IMR-90 (cell line): ENCODE measurements at places on chromosomes 5 and 9. TPM values are rescaled to one million over a fixed set of nuclear protein-coding genes. Genes with fewer than 3 reads are reported as not detected.
A peak's percentile ranks its signal among the peaks of the same experiment; 100 is the strongest.

The FAM163B gene
- not detected in 2 replicates for total RNA-seq

DNA sequence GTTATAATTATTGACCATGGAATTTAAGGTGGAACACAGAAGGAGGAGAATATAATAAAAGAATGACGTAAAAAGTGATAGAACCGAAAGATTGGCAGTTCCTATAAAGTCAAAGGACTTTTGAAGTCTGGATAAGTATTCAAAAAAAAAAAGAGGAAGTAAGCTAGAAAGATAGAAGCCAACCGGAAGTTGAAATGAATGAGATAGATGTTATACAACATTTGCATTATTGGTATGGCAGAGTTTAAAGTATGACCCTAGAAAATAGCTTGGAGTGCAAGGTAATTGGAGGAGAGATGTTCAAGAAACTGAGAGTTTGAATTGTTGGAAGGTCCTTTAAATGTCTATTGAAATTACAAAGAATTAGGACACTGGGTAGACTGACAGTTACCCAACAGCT is 293.6 kb downstream of the FER start:
- no peak overlapping the region for H3K27ac ChIP-seq
- no peak overlapping the region for H3K4me3 ChIP-seq
- H3K27me3 ChIP-seq, result no peaks in the 10 kb centered on the region

DNA sequence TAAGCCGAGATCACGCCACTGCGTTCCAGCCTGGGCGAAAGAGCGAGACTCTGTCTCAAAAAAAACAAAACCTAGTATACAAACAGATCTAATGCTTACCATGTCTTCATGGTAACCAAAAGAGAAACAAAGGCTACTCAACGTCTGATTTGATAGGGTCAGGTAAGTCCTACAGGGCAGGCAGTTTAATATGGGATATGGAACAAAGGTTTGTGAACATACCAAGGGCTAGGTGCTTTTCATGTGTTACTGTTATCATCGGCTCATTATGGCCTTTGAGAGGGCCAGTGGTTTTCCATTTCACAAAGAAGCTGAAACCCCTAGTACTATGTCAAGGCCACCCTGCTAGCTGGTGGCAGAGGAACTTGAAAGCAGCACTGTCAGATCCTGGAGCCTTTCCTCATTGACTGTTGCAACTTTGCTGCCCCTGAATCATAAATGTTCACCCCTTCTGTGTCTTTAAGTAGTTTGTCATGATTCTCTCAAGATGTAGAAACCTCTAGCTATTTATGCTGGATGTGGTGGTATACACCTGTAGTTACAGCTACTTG is 5.1 kb downstream of the IQGAP2 start:
- H3K27ac ChIP-seq, result no peak overlapping the region
- no peaks in the 10 kb centered on the region for H3K36me3 ChIP-seq
- DNase-seq, result no peak
- H3K27me3 ChIP-seq, result peaks cover 28% of the 10 kb centered on the region

- no peaks in the 10 kb centered on the region for H3K27me3 ChIP-seq
- no peak overlapping the region for H3K4me3 ChIP-seq
- no peak for DNase-seq
- H3K36me3 ChIP-seq, result no peaks in the 10 kb centered on the region
Observed at GRCh38 chr9:80496901-80497556, 925.3 kb downstream of the TLE4 start.

The PCDHA9 gene
- total RNA-seq, result under 0.01 TPM in 2 replicates

GRCh38 chr5:117072439-117072838 is 497.8 kb upstream of the SEMA6A start:
- no peaks in the 10 kb centered on the region for H3K36me3 ChIP-seq
- H3K4me3 ChIP-seq, result no peak overlapping the region
- H3K27ac ChIP-seq, result no peak overlapping the region

- peak; percentile 96 for DNase-seq
- H3K27me3 ChIP-seq, result no peaks in the 10 kb centered on the region
- no peak overlapping the region for H3K27ac ChIP-seq
- H3K36me3 ChIP-seq, result no peaks in the 10 kb centered on the region
Observed at GRCh38 chr9:18393340-18394130, 80.4 kb upstream of the ADAMTSL1 start.

DNA sequence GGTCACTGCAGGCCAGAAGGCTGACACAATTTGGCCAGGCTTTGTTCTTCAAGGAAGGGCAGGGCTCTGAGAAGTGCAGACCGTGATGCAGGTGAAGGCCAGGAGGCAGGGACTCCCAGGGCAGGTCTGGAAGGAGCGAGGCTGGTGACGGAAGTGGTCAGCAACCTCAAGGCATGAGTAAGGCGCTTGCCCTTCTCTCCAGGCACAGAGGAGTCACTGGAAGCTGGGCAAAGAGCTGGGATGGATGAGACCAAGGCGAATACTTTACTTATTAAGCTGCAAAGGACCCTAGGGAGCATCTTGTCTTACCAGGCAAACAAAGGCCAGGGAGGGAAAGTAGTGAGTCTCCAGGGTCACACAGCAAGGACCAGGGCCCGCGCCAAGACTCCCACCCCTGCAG is 18.6 kb downstream of the IRF1 start:
- no peak overlapping the region for H3K27ac ChIP-seq
- no peak overlapping the region for H3K4me3 ChIP-seq
- H3K36me3 ChIP-seq, result no peaks in the 10 kb centered on the region
- H3K27me3 ChIP-seq, result no peaks in the 10 kb centered on the region
- DNase-seq, result no peak

GRCh38 chr5:37190592-37190991 is 58.6 kb downstream of the CPLANE1 start:
- H3K27ac ChIP-seq, result no peak overlapping the region
- no peaks in the 10 kb centered on the region; the same call in 1 of the 2 replicates for H3K4me1 ChIP-seq
- DNase-seq, result no peak
